Endothelial cell of umbilical vein (primary cell): ENCODE measurements at places on chromosomes 2 and 18.

- peak; percentile 60 for DNase-seq
These were observed 97.3 kb downstream of the ICOS start for GRCh38 chr2:204033611-204034495.

- DNase-seq, result peak; percentile 47
These were observed 1.1 kb downstream of the ROCK2 start for GRCh38 chr2:11343368-11343649.

- DNase-seq, result no peak
These were observed 460.2 kb downstream of the LRATD1 start for GRCh38 chr2:15092691-15093090.

DNA sequence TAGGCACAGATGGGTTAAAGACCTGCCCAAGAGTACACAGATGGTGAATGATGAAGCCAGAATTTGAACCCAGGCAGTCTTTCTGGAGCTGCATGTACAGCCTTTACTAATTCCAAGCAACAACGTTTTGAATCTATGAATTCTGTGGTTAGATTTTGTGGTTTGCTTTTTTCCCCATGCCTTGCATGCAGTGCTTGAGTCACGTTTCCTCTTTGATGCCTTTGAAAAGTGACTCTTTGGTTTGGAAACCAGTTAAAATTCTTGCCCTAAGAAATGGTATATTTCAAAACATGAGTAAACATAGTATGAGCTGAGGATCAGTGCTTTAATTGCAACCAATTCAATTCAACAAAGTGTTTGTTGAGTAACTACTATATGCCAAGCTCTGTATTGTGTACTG lies 48.2 kb upstream of the PPM1B start:
- no peak for DNase-seq
